ENCODE measurements at places on chromosomes 2 and 18.
A peak's percentile ranks its signal among the peaks of the same experiment; 100 is the strongest.

GRCh38 chr2:160491911-160492371 is 1.7 kb downstream of the RBMS1 start:
- DNase-seq: peak; percentile 82

GRCh38 chr2:20623741-20624155 is 27.1 kb downstream of the HS1BP3 start:
- DNase-seq: no peak

DNA sequence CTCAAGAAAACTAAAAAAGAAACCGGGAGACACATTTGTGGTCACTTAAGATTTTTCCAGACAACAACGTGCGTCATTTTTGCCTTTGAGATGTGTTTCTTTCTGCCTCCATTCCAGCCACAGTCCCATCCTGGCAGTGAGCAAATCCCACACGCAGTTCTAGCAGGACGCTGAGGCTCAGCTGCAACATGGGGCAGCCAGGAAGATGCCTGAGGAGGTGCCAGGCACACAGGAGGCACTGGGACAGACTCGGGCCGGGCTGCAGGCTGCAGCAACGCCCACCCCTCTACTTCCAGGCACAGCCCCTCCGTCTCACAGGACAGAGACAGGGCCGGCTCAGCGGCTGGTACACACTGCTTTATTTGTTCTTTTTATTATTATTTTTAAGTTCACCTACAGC is 13.1 kb downstream of the KLF11 start:
- no peak for DNase-seq

GRCh38 chr2:217228732-217229131 is 368.9 kb upstream of the TNP1 start:
- no peak for DNase-seq

- no peak for DNase-seq
Observed at GRCh38 chr2:120804459-120804858, 68.8 kb downstream of the GLI2 start.

DNA sequence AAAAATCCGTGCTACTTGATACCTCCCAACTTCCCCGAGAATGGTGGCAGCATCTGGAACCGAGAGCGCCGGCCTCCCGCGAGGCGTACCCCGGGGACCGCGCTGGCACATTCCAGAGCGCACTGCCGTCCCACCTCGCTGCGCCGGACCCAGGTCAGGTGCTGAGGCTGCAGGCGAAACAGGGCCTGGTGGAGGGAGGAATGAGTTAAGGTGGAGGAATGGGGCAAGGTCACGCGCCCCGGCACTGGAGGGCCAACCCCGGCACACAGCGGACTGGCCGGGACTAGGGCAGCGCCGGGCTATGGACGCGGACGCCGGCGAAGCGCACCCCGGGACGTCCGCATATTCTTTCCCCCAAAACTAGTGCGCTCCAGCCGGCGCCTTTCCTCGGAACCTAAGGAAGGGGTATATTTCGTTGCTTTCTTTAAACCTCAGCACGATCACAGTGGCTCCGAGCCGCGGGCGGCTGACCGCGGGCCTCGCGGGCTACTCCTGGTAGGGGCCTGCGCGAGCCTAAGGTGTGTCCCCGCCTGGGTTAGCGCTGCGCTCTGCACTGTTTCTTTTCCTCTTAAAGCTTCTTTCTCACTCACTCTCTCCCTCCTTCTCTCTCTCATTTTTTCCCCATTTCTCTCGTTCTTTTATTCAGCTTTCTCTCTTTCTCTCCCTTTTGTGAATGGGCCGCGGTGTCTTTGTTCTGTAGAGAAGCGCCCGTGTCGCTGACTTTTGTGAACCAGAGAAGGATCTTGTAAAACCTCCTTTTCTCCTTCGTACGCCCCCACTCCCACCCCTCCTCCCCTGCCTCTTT is 2.1 kb upstream of the OTX1 start:
- DNase-seq: no peak

DNA sequence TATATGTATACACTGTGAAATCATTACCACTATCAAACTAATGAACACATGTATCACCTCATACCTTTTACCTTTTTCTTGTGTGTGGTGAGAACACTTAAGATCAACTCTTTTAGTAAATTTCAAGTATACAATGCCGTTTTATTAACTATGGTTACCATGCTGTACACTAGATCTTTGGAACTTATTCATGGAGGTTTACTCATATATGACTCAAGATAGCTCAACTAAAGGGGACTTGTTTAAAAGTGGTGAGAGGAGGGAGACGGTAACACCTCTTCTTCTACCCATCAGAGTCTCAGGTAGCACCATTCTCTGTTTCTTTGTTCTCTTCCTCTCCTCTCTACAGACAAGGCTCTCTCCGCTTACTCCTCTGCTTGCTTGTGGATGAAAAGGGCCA is 36.1 kb upstream of the TMEM178A start:
- DNase-seq: no peak

GRCh38 chr2:39228413-39229209 is 15.2 kb downstream of the CDKL4 start:
- no peak for DNase-seq

DNA sequence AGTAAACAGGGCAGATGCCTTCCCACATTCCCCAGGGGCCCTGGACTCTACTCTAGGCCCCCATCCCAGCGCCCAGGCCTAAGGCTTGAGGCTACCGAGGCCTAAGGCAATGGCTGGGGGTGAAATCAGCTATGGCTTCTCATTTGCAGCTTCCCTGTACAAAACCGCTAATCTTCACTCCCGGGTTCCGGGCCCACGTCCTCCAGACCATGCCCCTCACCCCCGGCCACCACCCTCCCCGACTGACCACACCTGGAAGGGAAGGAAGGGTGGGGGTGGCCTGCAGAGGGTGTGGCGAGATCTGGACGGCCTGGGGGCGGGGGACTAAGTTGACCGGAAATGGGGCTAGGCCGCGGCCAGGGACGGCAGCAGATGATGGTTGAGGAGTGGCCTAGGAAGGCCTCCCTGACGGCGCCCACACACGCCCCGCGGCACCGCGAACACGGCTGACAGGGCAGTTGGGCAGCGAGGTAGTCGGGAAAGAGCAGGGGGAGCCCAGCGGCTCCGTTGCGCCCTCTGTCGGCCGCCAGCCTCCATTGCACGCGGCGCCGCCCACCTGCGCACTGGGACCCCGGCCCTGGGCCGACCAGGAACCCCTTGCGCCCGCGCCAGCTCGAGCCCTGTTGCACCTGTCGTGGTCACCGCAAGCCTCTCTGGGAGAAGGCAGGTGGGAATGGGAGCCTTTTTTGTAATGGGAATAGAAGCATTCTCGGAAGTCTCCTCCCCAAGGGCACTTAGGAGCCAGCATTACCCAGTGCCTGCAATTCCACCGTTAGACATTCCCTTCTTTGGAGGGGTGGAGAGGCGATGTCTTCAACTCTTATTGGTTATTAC is 117.1 kb upstream of the STPG4 start:
- DNase-seq: peak; percentile 80

DNA sequence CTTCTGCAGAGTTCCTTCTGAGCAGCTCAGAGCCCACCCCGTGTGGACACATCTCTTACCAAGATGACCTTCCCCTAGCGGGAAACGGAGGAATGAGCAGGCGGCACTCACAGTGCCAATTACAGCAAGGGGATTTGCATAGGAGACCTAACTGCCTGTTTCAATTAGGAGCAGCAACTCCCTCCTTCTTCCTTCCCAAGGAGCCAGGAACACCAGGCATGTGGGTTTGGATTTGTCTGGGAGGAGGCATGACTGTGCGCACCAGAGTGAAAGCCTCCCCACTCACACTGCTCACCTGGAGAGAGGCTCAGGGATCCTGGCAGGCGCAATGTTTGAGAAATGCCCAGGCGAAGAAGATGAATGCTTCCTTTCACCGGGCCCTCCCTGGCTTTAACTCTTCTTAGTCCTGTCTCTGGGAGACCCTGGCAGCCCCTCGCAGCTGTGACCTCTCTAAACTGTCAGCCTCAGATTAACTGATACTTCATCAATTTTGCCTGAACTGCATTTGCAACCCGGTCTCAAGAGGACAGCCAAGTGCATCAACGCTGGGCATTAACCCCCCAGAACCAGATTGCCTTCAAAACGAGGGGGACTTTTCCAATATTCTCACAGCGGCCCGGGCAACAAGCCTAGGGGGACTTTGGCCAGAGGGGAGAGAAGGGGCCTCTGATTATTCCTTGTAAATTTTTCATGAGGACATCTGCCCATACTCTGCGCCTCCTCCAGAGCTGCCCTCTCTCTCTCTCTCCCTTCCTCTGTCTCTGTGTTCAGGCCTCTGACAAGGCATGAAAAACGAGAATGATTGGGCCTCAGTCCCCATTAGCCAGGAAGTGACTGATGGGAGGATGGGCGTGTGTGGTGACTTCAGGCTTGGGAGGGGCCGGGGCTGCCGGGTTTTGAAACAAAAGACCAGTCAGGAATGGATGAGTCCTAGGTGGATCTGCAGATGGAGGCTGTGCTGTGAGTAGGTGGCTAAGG is 93.8 kb downstream of the CMPK2 start:
- DNase-seq: no peak

DNA sequence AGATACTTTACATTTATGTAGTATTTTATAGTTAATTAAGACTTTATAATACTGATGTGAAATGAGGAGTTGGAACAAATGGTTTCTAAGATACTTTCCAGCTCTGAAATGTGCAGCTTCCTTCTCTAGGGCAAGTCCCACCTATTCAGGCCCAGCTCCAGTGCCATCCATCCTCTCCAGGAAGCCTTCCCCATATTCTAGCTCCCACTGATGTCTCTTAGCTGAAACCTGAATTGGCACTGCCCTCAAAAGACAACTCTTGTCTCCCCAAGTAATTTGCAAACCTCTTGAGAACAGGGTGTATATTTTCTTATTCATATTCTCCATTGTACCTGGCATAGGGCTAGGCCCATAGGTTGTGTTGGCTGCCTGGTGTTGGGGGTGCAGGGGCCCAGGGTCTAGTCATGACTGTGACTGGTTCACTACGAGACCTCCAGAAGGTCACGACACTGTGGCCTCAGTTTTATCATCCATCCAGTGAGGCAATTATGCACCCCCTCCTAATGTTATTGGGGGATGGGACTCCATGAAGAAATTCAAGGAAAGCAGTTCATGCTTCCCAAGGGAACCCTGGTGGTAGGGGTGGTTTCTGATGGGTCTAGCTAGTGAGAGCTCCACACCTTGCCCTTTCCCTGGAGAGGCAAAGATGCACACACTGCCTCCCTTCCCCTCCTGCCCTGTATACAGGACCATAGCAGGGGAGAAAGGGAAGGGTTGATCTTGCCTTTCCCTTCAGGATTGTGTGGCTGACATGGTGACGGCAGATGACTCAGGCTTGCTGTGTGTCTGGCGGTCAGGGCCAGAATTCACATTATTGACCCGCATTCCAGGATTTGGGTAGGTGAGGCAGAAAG is 2.8 kb downstream of the WDR54 start:
- DNase-seq: no peak

DNA sequence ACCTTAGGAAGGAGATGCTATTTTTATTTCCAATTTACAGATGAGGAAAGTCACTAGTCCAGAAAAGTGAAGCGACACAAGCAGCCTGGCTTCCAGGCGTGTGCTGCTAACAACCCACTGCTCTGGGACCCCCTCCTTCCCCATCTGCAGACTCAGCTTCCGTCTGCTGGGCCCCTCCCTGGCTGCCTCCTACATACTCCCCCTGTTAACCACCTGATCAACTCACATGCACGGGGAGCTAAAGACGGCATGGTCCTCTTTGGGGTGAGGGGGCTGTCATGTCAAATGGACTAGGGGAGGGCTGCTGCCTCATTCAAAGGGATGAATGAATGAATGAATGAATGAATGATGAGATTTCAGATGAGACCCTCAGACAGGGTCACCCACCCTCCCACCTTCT is 184.2 kb downstream of the CTIF start:
- no peak for DNase-seq

- no peak for DNase-seq
Observed at GRCh38 chr18:21934766-21935015, 194.1 kb downstream of the MIB1 start.

GRCh38 chr2:205806143-205806905 is 124.0 kb downstream of the NRP2 start:
- DNase-seq: no peak

DNA sequence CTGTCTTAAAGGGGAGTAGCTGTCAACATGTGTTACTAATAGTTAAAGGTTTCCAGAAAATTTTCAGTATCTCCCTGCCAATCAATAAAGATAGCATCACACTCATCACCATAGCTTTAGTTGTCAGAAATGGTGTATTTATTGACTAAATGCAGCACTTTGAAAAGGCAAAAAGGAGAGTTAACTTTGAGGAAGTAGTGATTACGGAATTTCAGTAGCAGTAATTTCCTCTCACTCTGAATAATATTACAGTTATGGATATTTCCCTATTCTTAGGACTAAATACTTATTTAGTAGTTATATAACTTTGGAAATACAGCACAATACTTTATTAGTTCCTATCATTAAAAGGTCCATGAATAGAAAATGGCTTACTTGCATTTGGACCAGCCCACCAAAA is 250.5 kb downstream of the CAMKMT start:
- DNase-seq: no peak

DNA sequence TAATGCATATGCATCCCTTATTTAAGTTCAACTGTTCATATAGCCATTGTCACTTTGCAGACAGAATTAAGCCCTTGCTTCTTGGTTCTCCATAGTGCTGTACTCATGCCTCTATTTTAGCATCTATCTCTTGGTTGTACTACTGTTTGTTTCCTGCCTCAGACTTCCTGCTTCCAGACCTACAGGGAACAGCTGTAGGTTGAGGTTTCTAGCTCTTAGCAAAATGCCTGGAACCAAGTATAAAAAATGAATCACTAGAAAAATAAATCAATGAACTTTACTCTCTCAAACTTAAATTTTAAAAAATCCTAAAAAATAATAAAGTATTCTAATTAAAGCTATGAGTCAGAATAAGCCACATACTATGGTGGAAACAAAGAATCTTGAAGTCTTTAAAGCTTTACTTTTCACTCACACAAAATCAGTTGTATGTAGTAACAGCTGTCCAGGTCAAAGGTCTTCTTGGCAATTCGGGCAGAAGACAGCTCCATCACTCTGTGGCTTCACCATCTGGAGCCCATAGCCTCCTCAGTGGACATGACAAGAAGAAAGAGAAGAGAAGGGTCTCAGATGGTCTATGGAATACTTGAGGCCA is 1228.1 kb upstream of the GYPC start:
- no peak for DNase-seq

DNA sequence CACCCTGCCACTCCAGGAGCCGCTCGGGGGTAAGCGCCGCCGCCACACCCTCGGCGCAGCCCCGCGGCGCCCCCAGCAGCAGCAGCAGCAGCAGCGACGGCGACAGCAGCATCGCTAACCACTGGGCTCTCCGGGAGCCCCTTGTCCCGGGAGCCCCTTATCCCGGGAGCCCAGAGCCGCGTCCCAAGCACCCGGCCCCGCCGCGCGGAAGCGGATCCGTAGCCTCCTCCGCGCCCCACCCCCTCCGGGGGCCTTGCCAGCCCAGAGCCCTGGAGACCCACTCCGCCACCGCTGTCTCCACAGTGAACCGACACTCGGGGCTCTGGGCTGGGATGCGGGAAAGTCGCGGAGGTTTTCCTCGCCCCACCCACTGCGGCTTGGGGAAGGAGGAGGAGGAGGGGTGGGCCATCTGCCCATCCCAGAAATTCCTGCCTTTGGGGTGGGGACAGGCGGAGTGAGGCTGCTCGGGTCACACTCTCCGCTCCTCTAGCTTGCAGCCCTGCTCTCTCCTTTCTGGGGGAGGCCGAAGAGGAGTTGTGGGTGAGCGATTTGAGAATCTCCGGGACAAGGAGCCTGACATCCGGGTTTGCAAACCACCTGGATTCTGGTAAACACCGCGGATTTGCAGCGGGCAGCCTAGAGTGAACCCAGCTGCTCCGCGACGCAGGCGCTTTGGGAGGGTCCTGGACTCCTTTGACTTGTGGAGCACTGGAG is at the start of gene PLA2R1:
TSS of gene PLA2R1 (minus strand) at position 324 of the 714 bp plus-strand sequence. CDS start at position 112, 212 bp downstream.
- DNase-seq: peak; percentile 57

All from EL (cell line).